ENCODE measurements at places on chromosomes 11 and 22.

GRCh38 chr11:66216911-66217310 lies 51.5 kb upstream of the RAB1B start:
- DNase-seq, result no peak

DNA sequence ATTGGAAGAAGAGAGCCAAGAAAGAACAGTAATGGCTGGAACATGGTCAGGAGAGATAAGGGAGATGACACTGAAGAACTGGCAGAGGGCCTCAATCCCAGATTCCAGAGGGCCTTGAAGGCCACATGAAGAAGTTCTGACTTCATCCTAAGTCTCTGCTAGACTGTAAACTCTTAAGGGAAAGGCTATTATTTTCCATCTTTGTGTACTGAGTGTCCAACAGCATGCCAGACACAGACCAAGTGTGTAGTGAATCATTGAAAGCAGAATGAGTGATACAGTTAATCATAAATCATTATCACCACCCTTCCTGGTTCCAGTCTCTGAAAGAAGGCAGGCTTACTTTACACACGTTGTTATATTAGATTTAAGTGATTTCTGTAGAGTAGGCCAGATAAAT lies 185.3 kb upstream of the C11orf87 start:
- DNase-seq, result no peak

DNA sequence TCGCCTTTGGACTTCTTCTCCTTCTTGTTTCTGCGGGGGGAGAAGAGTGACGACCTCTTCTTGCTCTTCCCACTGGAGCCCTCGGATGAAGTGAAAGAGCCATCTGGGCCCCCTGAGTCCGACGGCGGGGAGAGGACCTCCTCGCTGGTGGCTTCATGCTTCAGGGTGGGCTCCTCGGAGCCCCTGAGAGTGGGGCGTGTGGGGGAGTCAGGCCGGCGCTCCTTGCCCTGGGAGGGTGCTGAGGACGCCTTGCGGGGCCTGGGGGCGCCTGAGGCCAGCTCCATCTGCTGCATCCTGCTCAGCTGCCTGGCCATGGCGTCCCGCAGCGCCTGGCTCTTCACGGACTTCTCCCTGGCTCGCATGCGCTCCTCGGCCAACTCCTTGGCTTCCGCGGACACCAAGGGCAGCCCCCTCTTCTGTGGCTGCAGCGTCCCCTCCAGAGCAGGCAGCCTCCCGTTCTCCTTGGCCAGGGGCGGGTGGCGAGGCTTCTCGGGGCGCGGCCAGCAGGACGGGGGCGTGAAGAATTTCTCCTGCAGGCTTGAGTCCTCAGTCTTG lies 43.3 kb upstream of the BID start:
- no peak for DNase-seq

DNA sequence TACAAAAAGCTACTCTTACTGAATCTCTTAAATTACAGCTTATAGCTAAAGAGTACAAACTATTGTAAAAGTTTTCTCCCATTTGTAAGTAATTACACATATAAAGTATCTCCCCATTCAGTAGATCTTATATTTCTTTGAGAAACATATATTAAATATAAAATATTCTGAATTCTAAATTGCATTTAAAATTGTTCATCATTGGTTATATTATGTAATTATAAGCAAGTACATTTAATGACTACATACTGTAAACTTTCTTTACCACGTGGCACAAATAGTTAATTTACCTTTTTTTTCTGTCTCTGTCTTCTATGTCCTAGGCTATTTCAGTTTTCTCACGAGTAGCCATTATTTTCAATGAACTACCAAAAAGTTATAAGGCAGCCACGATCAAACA lies 101.2 kb upstream of the SERPIND1 start:
- no peak for DNase-seq

- DNase-seq, result no peak
Observed at GRCh38 chr22:23470811-23471389, 109.2 kb downstream of the IGLL1 start.

DNA sequence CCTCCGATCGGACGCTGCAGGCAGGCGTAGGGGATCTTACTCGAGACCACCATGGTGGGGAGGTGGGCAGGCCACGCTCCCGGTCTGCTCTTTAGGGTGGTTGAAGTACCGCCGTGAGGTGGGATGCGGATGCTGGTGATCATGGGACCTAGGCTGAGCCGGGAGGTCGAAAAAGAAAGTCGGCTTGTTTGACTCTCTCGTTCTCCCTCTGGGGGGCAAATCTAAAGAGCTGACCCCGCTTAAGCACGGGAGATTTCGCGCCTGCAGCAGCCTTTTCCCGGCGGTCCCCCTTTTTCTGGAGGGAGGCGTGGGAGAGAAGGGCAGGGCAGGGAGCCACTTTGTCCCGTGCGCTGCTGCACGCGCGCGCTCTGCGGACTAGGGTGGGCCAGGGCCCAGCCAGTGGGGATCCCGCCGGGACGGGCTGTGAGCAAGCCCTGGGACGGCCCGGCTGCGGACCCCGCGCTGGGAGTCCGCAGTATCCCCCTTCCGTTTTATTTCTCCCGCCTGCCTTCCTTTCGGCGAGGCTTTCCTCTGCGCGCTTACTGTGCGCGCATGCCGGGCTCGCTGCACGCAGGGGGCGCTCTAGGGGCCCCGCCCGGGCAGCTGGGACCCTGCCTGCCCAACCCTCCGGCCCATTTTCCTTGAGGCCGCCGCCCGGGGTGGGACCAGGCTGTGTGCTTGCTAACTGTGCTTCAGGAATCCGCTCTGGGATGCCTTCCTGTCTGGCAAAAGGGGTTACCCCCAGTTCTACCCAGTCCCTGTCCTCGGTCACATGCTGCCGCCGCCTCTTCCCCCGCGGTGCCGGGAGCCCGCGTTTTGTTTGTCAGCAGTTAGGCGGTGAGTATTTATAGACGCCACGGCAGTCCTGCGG lies 81.0 kb downstream of the PRR5L start:
- DNase-seq, result peak; percentile 53

- DNase-seq, result no peak
Observed at GRCh38 chr11:10892250-10892649, 34.4 kb upstream of the ZBED5 start.

DNA sequence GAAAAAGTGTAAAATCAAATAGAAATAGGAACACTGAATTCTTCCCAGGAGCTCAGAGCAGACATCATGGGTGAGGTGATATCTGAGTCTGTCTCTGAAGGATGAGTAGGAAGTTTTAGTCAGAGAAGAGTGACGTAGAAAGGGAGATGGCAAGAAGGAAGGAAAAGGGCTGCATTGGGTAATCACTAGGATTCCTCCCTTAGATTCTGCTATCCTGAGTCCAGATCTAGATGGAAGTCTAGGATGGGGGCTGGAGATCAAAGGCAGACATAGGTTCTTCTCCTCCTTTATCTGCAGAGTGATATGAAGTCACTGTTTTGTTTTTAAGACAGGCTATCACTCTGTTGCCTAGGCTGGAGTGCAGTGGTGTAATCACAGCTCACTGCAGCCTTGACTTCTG lies 30.4 kb downstream of the POU2F3 start:
- no peak for DNase-seq

GRCh38 chr11:62487738-62488551 lies 58.7 kb downstream of the AHNAK start:
- no peak for DNase-seq

- DNase-seq, result no peak
Observed at GRCh38 chr11:6526411-6527135, 29.5 kb downstream of the DNHD1 start.

DNA sequence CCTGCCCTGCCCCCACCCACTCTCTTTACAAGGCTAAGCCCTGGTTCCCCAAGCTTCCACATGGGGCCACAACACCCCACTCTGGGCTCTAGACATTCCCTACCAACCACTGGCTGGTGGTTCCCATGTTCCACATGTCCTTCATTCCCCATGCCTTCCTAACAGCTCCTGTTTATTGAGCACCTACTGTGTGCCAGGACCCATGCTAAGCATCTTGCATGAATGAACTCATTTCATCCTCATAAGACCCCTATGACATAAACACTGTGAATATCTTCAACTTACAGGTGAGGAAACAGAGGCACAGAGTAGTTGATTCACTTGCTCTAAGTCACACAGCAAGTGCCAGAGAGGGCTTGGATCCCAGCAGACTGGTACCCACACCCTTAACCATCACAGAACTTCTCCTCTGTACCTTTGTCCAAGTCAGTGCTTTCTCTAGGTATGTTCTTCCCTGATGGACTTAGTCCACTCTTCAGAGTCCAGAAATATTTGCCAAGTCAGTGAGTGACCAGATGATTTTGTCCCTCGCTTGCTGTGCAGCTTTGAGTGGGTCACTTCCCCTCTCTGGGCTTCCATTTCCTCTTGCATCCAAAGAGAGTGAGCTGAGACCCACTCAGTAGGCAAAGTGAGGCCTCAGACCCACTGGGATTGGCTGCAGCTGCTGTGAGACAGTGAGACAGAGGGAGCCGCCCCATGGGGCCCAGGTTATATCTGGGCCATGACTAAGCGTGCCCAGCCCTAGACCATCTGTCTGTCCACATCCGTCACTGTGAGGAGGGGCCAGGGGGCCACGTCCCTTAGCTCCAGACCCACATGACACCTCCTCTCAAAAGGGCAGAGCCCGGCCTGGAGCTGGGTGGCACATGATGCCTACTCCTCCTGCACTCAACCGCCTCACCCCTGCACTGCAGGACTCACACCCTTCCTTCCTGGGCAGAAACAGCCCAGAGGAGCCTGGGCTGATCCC lies 132.4 kb downstream of the MN1 start:
- DNase-seq, result peak; percentile 99

- DNase-seq, result no peak
Observed at GRCh38 chr11:78929207-78929905, 354.7 kb upstream of the NARS2 start.

GRCh38 chr11:91813263-91813662 lies 411.4 kb upstream of the FAT3 start:
- DNase-seq, result no peak

- DNase-seq, result peak; percentile 29
Observed at GRCh38 chr11:66080055-66080817, 10.2 kb downstream of the PACS1 start.

DNA sequence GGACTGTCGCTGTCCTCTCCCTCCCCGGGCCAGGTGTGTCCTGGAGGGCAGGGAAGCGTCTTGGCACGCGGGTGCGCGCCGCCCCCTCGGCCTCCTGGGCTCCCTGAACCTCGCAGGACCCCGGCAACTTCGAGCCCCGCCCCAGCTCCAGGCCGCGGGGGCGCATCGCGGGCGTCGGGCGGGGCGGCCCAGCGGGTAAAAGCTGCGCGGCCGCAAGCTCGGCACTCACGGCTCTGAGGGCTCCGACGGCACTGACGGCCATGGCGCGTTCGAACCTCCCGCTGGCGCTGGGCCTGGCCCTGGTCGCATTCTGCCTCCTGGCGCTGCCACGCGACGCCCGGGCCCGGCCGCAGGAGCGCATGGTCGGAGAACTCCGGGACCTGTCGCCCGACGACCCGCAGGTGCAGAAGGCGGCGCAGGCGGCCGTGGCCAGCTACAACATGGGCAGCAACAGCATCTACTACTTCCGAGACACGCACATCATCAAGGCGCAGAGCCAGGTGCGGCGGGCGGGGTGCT lies at the start of gene CST6:
Gene CST6, plus strand, starts transcription at position 224 of the 519 bp plus-strand sequence. Its CDS starts 37 bp downstream, at position 261.
- DNase-seq, result no peak

DNA sequence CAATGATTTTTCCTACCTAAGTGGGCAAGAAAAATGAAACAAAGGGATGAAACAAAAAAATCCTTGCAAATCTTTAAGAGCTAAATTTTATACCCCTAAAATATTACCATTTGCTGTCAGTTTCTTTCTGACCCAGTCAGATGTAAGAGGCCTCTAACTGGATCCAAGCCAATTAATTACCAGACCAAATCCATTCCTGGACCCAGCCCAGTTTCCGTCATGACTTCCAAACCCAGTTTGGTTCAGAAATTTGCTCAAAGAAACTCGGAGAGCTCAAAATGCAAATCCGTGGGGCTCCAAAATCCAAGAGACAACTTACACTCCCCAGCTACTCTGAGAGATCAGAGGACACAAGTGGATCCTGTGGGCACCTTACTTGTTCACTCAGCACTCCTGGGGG lies 46.8 kb downstream of the TRIM44 start:
- DNase-seq, result no peak

- DNase-seq, result no peak
Observed at GRCh38 chr11:123797541-123797940, 8.6 kb downstream of the OR6M1 start.

DNA sequence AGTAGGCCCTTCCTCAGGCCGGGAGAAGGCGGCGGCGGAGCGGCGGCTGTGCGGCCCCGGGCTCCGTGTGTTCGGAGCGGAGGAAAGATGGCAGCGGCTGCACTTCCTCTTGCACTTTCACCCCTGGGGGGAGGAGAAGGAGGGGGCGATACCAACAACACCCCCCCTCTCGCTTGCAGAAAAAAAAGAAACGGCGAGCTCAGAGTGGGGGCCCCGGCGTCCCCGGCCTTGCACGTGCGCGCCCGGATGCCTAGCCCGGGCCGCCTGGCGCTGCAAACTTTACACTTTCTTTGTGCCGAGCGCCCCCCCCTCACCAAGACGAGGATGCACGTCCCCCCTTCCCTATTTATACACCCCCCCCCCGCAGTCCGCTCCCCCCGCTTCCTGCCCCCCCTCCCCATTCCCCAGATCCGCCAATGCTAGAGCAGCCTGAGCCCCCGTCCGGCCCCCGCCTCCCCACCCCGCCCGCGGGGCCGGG lies at the start of gene PATZ1:
Gene PATZ1, minus strand, starts transcription at position 92 of the 478 bp plus-strand sequence. CDS start 744 bp downstream, outside the sequence.
- peak; percentile 87 for DNase-seq

- no peak for DNase-seq
Observed at GRCh38 chr11:128407962-128408361, 179.4 kb downstream of the ETS1 start.

GRCh38 chr11:34528072-34528471 lies 14.5 kb upstream of the ELF5 start:
- no peak for DNase-seq

DNA sequence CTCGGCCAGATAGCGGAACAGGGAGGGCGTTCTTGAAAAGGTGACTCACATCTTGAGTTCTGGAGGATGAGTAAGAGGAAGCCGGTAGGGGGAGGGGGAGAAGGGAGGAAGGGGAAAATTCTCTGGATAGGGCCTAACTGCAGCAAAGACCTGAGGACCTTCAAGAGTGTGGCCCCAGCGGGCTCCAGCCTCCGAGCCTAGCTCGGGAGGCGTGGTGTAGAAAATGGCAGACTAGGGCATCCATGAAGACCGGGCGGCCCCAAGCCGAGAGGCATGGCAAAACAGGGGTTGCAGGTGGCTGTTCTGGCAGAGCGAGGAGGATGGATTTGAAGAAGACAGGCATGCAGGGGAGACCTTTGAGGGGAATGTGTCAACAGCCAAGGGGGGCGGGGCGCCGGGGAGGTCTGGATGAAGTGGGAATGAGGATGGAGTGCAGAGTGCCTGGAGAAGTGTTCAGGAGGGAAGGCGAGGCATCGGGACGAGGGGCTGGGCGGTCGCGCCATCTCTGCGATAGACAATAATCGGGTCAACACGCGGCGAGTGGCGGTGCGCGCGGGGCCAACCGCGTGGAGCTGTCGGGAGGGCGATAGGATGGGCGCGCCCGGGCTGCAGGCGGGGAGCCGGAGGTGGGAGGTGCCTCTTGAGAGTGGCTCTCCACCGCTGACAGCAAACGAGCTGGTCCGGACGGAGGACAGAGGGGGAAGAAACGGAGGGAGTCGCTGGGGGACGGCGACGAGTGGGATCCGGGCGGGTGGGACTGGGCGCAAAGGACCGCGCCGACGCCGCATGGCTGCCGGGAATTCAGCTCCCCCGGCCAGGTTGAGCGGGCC lies 40.0 kb upstream of the CREB3L1 start:
- peak; percentile 23 for DNase-seq

- DNase-seq, result no peak
Observed at GRCh38 chr11:75588051-75588481, 26.0 kb downstream of the SERPINH1 start.
